ENCODE measurements at places on chromosomes 6 and 20. TPM values are rescaled to one million over a fixed set of nuclear protein-coding genes. Genes with fewer than 3 reads are reported as not detected.

DNA sequence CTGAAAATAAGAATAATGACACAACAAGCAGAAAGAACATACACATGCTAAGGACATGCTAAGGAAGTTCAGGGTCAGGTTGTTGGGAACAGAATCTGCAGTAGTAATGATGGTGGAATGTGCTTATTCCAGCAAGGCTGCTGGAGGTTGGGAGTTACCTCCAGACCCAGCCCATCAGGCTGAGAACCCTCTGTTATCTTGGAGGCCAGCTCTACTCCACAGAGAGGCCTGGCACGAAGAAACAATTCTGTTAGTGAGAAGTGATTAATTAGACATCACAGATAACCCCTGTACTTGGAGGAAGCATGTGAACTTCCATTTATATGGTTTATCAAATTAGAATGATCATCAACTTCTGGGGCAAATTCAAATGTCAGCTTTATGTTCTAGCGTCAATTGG lies 22.1 kb upstream of the ARHGAP18 start:
- no peaks in the 10 kb centered on the region for H3K27me3 ChIP-seq
- H3K36me3 ChIP-seq, result no peaks in the 10 kb centered on the region
- no peak overlapping the region for H3K27ac ChIP-seq
- no peak for DNase-seq

DNA sequence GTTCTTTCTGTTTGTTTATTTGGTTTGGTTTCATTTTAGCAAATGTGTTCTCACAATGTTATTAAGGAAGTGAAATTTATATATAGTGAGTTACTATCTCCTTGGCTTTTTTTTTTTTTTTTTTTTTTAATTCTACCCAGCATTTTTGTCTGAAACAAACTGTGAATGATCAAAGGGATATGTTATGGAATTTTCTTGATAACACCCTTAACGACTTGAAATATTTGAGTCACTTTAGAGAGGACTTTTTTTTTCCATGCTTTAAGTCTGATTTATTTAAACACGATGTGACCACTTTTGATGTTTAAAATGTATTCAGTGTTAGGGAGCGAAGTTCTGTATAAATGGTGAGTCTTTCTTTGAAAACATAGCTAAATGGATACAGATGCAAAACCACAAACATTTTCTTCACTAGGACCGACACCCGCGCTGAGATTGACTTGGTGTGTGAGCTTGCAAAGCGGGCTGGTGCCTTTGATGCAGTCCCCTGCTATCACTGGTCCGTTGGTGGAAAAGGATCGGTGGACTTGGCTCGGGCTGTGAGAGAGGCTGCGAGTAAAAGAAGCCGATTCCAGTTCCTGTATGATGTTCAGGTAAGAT lies 149.7 kb downstream of the MTHFD1L start:
- no peaks in the 10 kb centered on the region for H3K4me1 ChIP-seq
- peaks cover 11% of the 10 kb centered on the region for H3K36me3 ChIP-seq
- H3K4me3 ChIP-seq, result no peak overlapping the region
- no peak overlapping the region for H3K27ac ChIP-seq
- no peaks in the 10 kb centered on the region for H3K27me3 ChIP-seq
- DNase-seq, result no peak

GRCh38 chr6:161921602-161922395 lies 647.9 kb upstream of the AGPAT4 start:
- H3K4me3 ChIP-seq, result no peak overlapping the region
- no peak for DNase-seq
- no peaks in the 10 kb centered on the region for H3K36me3 ChIP-seq
- H3K4me1 ChIP-seq, result no peaks in the 10 kb centered on the region
- no peak overlapping the region for H3K27ac ChIP-seq
- no peaks in the 10 kb centered on the region for H3K27me3 ChIP-seq

DNA sequence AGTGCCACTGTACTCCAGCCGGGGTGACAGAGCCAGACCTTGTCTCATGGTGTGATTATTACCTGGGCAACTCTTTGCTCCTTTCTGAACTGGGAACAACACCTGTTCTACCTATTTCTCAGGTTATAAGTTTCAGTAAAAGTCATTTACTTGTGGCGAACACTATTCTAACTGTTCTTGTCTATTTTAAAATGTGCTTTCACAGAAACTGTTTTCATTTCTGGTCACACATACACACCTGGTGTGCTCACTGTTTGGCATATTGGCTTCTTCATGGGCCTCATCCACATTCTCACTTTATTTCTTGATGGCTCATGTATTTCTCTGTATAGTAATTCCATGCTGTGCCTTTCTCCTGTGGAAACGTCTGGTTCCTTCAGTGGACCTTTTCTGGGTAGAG lies 30.5 kb upstream of the XRN2 start:
- no peak overlapping the region for H3K4me3 ChIP-seq
- H3K36me3 ChIP-seq, result no peaks in the 10 kb centered on the region
- no peaks in the 10 kb centered on the region for H3K27me3 ChIP-seq

GRCh38 chr20:976033-976432 lies 26.1 kb downstream of the RSPO4 start:
- no peaks in the 10 kb centered on the region for H3K36me3 ChIP-seq
- no peak overlapping the region for H3K27ac ChIP-seq
- DNase-seq, result no peak

The CCN6 gene
- not detected for total RNA-seq

The ZNF311 gene
- total RNA-seq, result 0.22 TPM

GRCh38 chr20:48454671-48455490 lies 372.9 kb downstream of the PREX1 start:
- no peak overlapping the region for H3K27ac ChIP-seq
- H3K4me1 ChIP-seq, result no peaks in the 10 kb centered on the region
- no peaks in the 10 kb centered on the region for H3K36me3 ChIP-seq
- no peaks in the 10 kb centered on the region for H3K27me3 ChIP-seq
- DNase-seq, result no peak

The IL17F gene
- 0.48 TPM for total RNA-seq

The TTLL9 gene
- not detected for total RNA-seq

The NKAIN2 gene
- 2.9 TPM for total RNA-seq

GRCh38 chr6:144378437-144378836 lies 93.3 kb downstream of the UTRN start:
- H3K4me1 ChIP-seq, result peaks cover 25% of the 10 kb centered on the region
- H3K27me3 ChIP-seq, result no peaks in the 10 kb centered on the region
- DNase-seq, result no peak

DNA sequence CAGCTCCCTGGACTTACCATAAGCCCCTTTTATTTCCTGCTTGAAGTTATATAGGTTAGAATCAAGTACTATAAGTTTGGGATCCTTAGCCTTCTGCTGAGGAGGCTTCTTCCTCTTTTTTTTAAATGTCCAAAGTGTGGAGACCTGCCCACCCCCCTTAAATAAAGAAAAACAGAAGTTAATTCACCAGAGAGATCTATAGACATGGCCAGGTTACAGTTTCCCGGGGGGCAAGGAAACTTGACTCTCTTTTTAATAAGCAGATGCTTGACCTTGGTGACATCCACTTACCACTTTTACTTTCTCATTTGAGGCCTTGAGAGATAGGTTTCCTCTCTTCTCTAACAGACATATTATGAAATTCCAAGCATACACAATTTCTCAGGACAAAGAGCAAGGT lies 88.3 kb downstream of the BMP2 start:
- no peaks in the 10 kb centered on the region for H3K36me3 ChIP-seq
- no peak for DNase-seq
- H3K4me1 ChIP-seq, result no peaks in the 10 kb centered on the region

The SCUBE3 gene
- total RNA-seq, result not detected

DNA sequence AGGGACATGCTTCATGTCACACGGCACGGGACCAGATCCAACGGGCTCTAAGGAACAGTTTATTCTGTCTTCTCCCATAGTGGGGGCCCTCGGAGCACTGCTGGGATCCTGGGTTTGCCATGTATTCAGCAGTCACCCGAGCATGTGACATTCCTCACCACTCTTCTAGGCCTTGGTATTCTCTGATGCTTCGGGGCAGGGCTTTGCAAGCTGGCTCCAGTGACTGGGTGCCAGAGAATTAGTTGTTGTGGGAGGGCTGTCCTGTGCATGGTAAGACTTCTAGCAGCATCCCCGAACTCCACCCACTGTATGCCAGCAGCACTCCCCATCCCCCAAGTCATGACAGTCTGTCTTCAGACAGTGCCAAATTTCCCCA lies 5.4 kb downstream of the CCN5 start:
- H3K4me3 ChIP-seq, result no peak overlapping the region
- no peak for DNase-seq
- H3K4me1 ChIP-seq, result no peaks in the 10 kb centered on the region
- no peak overlapping the region for H3K27ac ChIP-seq
- no peaks in the 10 kb centered on the region for H3K27me3 ChIP-seq

DNA sequence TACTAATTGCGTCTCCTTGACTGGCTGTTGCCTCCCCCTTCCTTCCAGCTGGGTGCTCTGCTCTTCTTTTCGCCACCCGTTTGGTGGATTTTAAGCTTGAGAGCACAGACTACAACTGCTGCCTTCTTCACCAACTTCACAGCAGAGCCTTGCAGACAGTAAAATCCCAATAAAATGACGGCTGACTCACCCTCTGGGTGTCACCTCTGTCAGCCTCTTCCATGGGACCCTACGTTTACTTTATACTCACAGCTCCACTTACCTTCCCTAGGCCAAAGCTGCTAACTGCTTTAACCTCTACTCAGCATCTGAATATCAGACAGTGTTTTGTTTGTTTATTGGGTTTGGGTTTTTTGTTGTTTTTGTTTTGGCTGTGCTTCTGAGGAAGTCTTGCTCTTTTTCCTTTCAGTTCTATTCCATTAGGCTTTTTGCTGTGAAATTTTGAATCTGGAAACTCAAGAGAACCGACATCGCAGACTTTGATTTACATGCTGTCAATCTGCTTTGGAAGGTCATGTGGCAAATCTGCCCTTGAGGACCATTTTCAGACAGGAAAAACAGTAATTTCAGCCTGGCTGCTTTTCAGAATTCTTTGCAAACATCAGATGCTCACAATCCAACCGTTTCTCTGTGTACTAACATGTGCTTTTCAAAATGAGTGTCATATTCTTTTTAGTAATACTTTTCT lies 2.4 kb downstream of the AGPAT4 start:
- H3K27ac ChIP-seq, result no peak overlapping the region
- H3K27me3 ChIP-seq, result no peaks in the 10 kb centered on the region
- H3K4me1 ChIP-seq, result no peaks in the 10 kb centered on the region
- no peak for DNase-seq
- no peaks in the 10 kb centered on the region for H3K36me3 ChIP-seq

The MGME1 gene
- total RNA-seq, result 13.7 TPM

DNA sequence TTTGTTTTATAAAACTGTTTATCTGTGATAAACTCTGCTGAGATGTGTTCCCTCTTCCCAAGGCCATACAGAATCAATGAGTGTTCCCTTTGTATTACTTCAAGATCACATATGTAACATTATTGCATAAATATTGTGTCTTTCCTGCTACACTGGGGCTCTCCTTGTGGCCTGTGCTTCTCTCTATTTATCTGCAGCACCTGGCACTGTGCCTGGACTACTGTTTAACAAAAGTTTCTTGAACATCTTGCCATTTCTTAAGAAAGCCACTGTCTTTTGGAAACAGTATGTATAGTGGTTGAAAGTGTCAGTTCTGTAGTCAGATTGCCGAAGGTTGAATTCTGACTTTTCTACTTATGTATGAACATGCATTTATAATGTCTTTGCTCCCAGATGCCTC lies 169.0 kb upstream of the SCGN start:
- H3K4me3 ChIP-seq, result no peak overlapping the region
- no peak for DNase-seq

The EFCAB8 gene
- total RNA-seq, result 2.8 TPM

The EYA4 gene
- not detected for total RNA-seq

GRCh38 chr6:77456531-77457248 lies 6.6 kb downstream of the HTR1B start:
- H3K4me1 ChIP-seq, result no peaks in the 10 kb centered on the region
- H3K4me3 ChIP-seq, result no peak overlapping the region
- no peaks in the 10 kb centered on the region for H3K36me3 ChIP-seq
- H3K27ac ChIP-seq, result no peak overlapping the region

GRCh38 chr20:16624106-16624505 lies 50.9 kb upstream of the KIF16B start:
- no peaks in the 10 kb centered on the region for H3K36me3 ChIP-seq
- DNase-seq, result no peak
- no peaks in the 10 kb centered on the region for H3K4me1 ChIP-seq
- no peak overlapping the region for H3K27ac ChIP-seq
- no peak overlapping the region for H3K4me3 ChIP-seq
- H3K27me3 ChIP-seq, result no peaks in the 10 kb centered on the region

The STX11 gene
- 2.7 TPM for total RNA-seq

GRCh38 chr20:47596003-47596571 lies 94.4 kb downstream of the NCOA3 start:
- no peak overlapping the region for H3K4me3 ChIP-seq
- H3K36me3 ChIP-seq, result no peaks in the 10 kb centered on the region
- H3K27me3 ChIP-seq, result no peaks in the 10 kb centered on the region
- H3K4me1 ChIP-seq, result no peaks in the 10 kb centered on the region

The TSBP1 gene
- total RNA-seq, result not detected

The C6orf62 gene
- 115 TPM for total RNA-seq

The VIP gene
- not detected for total RNA-seq

DNA sequence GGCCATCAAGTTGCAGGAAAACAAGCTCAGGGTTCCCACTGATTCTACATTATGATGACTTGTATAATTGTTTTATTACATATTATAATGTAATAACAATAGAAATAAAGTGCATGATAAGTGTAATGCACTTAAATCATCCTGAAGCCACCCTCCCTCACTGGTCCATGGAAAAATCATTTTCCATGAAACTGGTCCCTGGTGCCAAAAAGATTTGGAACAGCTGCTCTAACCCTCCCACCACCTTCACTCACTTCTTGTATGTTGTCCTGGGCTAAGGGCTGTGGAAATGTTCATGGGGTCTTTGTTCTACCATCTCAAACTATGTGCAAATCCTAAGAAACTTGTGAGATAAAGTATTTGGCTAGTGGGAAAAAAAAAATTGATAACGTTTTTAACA lies 133.8 kb downstream of the LRRC1 start:
- H3K4me1 ChIP-seq, result no peaks in the 10 kb centered on the region
- DNase-seq, result no peak
- H3K4me3 ChIP-seq, result no peak overlapping the region
- H3K27ac ChIP-seq, result no peak overlapping the region

- no peak overlapping the region for H3K27ac ChIP-seq
- DNase-seq, result no peak
- H3K4me1 ChIP-seq, result no peaks in the 10 kb centered on the region
- no peaks in the 10 kb centered on the region for H3K27me3 ChIP-seq
Observed at GRCh38 chr6:20328924-20329300, 72.8 kb upstream of the E2F3 start.

GRCh38 chr6:160028487-160029275 lies 59.8 kb downstream of the IGF2R start:
- no peaks in the 10 kb centered on the region for H3K36me3 ChIP-seq
- DNase-seq, result no peak
- no peak overlapping the region for H3K27ac ChIP-seq
- H3K27me3 ChIP-seq, result no peaks in the 10 kb centered on the region
- no peak overlapping the region for H3K4me3 ChIP-seq
- H3K4me1 ChIP-seq, result no peaks in the 10 kb centered on the region

The EYS gene
- total RNA-seq, result not detected

The NHLRC1 gene
- total RNA-seq, result 0.50 TPM

The TSPYL4 gene
- 21.5 TPM for total RNA-seq
